ENCODE measurements at places on chromosomes 4 and X.

DNA sequence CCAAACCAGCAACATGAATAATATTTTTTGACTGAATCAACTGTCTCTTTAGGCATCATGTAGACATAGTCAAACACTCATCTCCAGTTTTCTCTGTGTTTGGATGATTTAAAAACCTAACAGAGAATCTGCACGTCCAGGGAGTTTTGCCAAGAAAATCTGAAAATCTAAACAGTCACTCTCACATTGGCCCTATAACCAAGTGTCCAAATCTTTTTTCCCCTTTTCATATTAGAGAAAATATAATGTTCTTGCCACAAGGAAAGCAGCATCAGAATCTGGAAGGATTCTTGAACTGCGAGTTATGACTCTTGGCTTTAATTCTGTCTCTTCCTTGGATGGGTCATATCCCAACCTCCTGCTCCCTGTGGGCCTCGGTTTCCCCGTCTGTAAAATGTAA, 8.8 kb upstream of the CHRDL1 start:
- DNase-seq: no peak

GRCh38 chr4:180665994-180666824, 1577.0 kb upstream of the TENM3 start:
- DNase-seq: peak; percentile 47

GRCh38 chrX:19789782-19790181, 97.6 kb downstream of the SH3KBP1 start:
- DNase-seq: no peak

DNA sequence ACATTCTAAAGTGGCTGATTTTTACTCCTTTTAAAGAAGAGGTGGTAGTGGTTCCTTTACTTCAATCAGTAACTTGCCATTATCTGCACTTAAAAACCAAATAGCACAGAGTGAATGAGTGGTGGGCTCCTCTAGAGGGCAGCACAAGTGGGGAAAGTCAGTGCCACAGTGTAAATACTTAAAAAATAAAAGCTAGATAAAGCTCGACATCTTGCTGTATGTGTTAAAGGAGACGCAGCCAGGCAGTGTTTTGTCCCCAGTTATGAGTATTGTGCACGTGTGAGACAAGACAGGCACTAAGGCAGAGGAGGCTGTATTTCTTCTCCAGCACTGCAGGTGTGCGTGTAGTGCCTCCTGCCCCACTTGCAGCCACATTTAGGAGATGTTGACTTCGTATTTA, 24.6 kb downstream of the NAP1L5 start:
- DNase-seq: peak; percentile 16

- DNase-seq: no peak
Observed at GRCh38 chrX:31658360-31658759, 586.5 kb upstream of the FTHL17 start.

DNA sequence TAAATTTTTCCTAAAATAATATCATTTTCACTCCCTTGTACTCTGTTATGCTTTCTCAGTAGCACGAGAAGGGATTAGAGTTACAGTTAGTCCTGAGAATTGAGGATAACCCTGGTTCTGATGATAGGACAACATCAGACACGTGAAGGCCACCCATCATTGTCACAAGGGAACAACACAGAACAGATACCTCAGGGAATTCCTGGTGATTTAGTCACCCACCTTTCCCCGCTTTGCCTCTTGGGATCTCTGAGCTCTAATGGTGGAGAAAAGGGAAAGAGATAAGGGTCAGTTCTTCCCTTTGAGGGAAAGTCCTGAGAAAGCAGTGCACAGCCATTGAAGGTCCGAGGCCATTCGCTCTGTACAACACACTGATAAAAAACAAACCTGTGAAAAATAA, 112.3 kb upstream of the GALNT7 start:
- DNase-seq: no peak

- DNase-seq: no peak
Observed at GRCh38 chrX:19272452-19272851, 71.3 kb upstream of the PDHA1 start.

- DNase-seq: no peak
Observed at GRCh38 chr4:56531149-56531770, 25.7 kb downstream of the ARL9 start.

DNA sequence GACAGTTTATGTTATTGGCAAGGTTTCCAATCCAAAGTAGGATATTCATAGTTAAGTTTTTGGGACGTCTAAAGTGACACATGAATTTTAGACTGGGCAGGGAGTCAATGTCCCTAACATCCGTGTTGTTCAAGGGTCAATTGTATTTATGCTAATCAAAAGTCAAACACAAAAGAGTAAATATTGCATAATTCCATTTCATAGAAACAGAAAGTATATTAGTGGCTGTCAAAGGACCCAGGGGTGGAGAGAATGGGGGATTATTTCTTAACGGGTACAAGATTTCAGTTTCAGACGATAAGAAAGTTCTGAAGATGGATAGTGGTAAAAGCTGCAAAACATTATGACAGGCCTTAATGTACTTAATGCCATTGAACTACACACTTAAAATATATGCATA, 971.8 kb upstream of the AGA start:
- DNase-seq: no peak

DNA sequence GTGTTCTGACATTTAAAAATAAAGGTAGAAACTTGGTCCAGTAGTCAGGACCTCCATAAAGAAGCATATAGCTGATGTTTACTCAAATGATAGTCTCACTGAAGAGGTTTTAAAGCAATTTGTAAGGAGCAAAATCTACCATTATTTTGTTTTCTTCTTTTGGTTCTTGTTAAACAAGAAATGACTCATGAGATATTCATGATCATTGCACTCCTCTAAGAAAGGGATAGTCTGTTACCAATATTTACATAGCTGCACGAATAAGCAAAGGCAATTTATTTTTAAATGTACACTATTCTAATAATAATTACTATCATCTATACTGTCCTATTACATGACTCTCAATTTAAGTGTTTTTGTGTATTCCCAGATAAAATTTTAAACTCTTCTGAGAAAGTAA, 397.9 kb downstream of the FAM47B start:
- no peak for DNase-seq

GRCh38 chrX:103536071-103536470, 16.8 kb upstream of the RAB40A start:
- no peak for DNase-seq

DNA sequence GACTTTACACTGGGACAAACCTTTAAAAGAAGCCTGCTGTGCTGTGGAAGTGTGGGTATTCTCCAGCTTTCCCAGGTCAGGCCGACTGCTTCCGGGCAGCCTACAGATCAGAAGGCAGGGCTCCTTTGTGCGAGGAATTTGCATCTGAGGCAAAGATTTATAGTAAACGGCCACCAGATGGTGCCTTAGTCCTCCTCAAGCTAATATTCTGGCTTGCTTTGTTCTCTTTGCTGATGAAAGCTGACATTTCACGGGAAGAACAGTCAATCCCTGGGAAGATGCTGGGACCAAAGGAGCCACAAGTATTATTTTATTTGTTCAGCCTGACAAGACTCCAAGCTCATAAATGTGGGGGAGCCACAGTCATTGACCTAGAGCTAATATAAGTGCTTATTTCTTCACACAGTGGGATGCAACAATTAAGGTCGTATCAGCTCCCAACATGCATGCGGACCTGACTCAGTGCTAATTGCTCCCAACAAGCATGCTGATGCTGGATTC, 120.7 kb upstream of the TRIM2 start:
- DNase-seq: peak; percentile 84

GRCh38 chrX:70454441-70455365, 10.1 kb downstream of the DLG3 start:
- DNase-seq: peak; percentile 22

- no peak for DNase-seq
Observed at GRCh38 chr4:95889662-95890061, 49.8 kb downstream of the PDHA2 start.

DNA sequence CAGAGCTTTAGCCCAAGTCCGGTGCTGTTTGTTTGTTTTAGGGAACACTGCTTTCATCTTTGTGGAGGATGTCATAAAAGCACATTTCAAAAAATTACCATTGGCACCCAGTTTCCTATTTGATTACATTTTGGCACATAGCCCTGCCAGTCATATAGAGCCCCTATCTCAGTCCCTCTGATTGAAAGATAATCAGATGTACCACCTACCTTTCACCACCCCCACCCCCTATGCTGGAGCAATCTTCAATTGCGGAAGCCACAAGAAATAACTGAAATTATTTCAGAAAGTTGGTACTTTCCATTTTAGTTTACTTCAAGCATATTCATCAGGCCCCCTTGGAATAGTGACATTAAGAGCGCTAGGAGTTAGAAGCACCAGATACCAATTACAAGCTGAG, 136.7 kb upstream of the RPL34 start:
- DNase-seq: no peak

- no peak for DNase-seq
Observed at GRCh38 chr4:73431813-73432168, 4.2 kb upstream of the AFP start.

- no peak for DNase-seq
Observed at GRCh38 chr4:37662861-37663390, 23.2 kb downstream of the RELL1 start.

- DNase-seq: no peak
Observed at GRCh38 chr4:66372706-66373105, 702.4 kb upstream of the EPHA5 start.
